ENCODE measurements at places on chromosomes 3 and 15. TPM values are rescaled to one million over a fixed set of nuclear protein-coding genes. Genes with fewer than 3 reads are reported as not detected.

Gene USP19
- total RNA-seq = 64.8 TPM

Gene GOLGA8T
- 1.1 TPM for total RNA-seq

Gene TMEM45A
- 13.4 TPM for total RNA-seq

DNA sequence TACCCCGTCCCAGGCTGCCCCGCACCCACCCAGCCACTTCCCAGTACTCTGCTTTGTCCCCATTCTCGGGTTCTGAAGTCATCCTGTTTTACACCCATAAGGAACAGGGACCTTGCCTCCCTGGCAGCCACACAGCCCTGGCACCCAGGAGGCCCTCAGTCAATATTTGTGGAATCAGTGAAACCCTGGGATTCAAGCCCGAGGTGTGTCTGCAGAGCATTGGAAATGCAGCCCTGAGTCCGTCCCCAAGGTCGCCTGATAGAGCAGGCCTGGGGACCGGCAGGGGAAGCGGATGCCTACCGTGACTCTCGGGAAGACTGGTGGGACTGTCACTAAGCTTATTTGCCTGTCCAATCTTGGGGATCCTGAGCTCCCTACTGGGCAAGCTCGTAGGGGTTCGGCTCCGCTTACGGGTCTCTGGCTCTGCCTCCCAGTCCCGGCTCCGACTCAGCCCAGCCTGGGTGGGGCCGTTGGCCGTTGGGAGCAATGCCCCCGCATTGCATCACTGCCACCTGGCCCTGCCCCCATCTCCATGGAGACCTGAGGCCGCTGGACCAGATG, 64.4 kb upstream of the TAMM41 start:
- no peaks in the 10 kb centered on the region for H3K27me3 ChIP-seq
- DNase-seq = no peak
- H3K27ac ChIP-seq = no peak overlapping the region

GRCh38 chr3:169203631-169204550, 459.6 kb downstream of the MECOM start:
- H3K27ac ChIP-seq = no peak overlapping the region
- no peak for DNase-seq
- H3K36me3 ChIP-seq = no peaks in the 10 kb centered on the region
- no peak overlapping the region for H3K4me3 ChIP-seq
- H3K27me3 ChIP-seq = no peaks in the 10 kb centered on the region

DNA sequence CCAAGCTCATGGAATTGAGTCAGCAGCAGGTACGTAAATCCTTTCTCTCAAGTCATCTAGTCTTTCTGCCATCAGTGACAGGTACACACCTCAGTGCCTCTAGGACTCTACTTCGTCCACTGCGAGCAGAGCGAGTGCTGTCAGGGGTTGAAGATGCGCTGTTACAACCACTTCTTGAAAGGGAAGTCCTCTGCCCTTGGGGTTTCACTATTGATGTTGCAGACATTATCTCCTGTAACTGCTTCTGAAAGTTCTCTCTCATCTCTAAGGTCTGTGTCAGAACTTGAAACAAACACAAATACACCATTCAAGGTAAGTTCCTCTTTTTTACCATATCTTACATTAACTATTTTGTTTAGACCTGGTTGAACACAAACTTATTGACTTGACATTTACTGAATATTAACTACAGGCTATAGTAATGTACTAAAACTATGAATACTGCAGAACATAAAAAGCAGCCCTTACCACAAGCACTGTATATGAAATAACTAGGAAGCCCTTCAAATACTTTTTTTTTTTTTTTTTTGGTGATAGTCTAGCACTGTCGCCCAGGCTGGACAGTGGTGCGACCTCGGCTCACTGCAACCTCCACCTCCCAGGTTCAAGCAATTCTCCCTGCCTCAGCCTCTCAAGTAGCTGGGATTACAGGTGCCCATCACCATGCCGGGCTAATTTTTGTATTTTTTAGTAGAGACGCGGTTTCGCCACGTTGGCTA, 41.5 kb downstream of the TOPBP1 start:
- H3K36me3 ChIP-seq = peaks cover 100% of the 10 kb centered on the region
- H3K27ac ChIP-seq = no peak overlapping the region
- DNase-seq = no peak
- no peak overlapping the region for H3K4me3 ChIP-seq

DNA sequence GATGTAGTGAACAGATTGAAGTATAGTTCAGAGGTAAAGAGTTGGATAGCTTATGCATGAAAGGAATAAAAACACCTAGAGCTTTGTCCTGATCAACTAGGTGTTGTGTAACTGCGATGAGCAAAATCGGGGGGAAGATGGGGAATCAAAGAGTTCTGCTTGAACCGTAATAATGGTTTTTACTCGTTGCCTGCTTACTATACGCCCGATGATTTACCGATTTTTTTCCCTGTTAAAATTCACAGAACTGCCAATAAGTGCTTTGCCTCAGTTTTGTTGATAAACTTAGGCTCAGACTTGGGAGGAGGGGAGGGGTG, 783 bp upstream of the DNAJB11 start:
- peak overlapping the region; percentile 94 for H3K27ac ChIP-seq
- peaks cover 59% of the 10 kb centered on the region for H3K4me1 ChIP-seq
- H3K27me3 ChIP-seq = no peaks in the 10 kb centered on the region
- peak overlapping the region; percentile 89 for H3K4me3 ChIP-seq

- peak overlapping the region; percentile 99 for H3K27ac ChIP-seq
- no peaks in the 10 kb centered on the region for H3K27me3 ChIP-seq
- no peak for DNase-seq
Measured at GRCh38 chr3:63910001-63910400, 2.2 kb downstream of the SCAANT1 start.
